Stimulated activated naive CD8-positive, alpha-beta T cell treated with anti-CD3 and anti-CD28 coated beads, Interleukin-15, amount 100 ng/mL, for 72 hours (primary cell): ENCODE measurements at places on chromosomes 6 and 20.

- no peak for DNase-seq
Observed at GRCh38 chr20:53195876-53196610, 223.9 kb downstream of the TSHZ2 start.

DNA sequence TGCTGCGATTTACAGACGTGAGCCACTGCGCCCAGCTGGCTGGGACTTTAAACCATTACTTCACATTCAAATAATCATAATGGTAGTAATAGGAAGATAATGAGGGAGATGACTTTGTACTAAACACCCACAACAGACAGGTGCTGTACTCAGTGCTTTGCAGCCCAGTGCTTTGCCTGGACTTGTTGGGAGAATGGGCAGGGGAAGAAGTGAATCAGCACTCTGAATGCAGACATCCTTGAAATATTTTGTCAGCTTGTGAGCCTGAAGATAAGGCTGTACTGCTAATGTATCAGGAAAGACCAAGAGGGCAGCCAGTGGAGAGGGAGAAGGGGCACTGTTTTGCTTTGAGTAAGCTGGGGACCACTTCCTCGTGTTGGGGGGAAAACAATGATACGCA, 17.4 kb downstream of the NKX2-2 start:
- DNase-seq, result no peak

GRCh38 chr6:28643017-28643740, 117.5 kb downstream of the GPX5 start:
- DNase-seq, result peak; percentile 52

DNA sequence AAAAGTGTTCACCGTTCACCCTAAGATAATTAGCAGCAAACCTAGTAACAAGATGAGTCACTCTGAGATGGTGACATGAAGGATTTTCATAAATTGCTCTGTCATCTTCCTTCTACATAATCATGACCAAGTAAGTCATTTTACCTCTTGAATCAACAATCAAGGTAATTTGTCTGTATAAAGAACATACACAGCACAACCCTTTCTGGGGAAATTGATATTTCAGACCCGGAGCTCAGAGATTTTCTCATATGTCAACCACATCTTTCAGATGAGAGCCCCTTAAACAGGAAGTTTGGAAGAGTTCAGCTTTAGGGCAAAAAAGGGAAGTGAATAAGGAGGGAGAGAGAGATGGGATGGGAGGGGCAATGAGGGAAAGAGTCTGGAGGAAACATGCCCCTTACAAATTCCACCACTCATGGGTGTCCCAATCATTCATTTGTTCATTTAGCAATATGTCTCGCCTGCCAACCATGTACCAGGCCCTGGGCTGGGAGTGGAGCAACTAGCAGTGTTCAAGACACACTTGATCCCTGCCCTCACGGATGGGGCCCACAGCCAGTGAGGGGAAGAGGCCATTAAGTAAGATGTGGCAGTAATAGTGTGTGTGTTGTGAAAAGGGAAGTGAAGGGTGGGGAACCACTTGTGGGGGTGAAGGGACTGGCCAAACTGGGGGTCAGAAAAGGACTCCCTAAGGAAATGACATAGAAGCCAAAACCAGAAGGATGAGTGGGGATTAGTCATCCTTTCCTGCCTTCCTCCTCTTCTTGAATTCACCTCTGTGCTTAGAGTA, 190.9 kb downstream of the MAFB start:
- DNase-seq, result no peak

GRCh38 chr20:46312075-46312944, 4.0 kb upstream of the CDH22 start:
- DNase-seq, result no peak
